ENCODE measurements at places on chromosomes 11 and 22.

- no peak for DNase-seq
Observed at GRCh38 chr11:131609337-131609736, 238.9 kb downstream of the NTM start.

DNA sequence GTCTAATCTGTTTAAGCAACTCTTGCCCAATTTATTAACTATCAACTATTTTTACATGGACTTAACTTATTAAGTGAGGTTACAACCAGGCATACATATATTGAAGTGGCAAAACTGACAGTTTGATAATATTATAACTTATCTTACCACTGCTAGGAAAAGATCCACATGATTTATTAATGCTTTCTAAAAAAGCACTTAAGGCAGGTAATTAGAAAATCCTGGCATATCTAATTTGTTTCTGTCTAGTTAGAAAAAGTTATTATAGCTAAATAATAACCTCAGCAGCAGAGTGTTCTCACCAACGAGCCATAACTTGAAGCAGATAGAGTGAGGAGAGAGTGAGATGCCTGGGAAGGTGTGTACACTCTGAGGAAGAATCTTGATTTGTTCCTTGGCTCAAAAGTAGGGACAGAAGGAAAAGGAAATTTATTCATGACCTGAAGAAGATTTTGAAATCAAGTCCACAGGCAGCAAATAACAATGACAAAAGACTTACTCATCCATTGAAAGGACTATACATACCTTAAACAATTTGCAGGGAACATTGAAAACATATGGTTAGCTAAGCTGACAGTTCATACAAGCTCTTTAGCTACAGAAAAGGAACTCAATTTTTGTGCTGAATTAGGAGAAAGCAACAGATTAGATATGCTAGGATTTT, 7.1 kb upstream of the MUC15 start:
- DNase-seq, result no peak

DNA sequence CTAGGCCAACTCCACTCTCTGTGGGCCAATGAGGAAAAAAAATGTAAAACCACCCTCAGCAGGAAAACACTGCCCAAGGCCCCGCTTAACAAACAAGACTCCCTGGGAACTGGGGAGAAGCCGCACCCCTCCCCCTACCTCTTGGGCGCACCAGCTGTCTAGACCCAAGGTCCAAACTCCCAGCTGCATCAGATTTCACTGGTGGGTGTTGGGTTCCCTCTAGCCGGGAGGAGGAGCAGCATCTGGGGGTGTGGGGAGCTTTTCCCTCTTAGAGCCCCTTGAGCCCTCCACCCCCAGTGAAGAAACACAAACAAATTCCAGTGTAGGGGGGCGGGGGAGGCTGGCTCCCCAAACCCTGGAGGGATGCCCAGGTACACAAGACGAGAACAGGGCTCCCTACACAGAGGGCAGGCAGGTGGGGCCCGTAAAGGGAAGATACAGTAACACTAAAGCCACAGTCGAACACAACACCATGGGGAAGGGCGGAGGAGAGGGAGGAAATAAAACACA, 64.9 kb downstream of the NECTIN1 start:
- peak; percentile 65 for DNase-seq

GRCh38 chr22:17586831-17587440, 23.6 kb downstream of the SLC25A18 start:
- no peak for DNase-seq

DNA sequence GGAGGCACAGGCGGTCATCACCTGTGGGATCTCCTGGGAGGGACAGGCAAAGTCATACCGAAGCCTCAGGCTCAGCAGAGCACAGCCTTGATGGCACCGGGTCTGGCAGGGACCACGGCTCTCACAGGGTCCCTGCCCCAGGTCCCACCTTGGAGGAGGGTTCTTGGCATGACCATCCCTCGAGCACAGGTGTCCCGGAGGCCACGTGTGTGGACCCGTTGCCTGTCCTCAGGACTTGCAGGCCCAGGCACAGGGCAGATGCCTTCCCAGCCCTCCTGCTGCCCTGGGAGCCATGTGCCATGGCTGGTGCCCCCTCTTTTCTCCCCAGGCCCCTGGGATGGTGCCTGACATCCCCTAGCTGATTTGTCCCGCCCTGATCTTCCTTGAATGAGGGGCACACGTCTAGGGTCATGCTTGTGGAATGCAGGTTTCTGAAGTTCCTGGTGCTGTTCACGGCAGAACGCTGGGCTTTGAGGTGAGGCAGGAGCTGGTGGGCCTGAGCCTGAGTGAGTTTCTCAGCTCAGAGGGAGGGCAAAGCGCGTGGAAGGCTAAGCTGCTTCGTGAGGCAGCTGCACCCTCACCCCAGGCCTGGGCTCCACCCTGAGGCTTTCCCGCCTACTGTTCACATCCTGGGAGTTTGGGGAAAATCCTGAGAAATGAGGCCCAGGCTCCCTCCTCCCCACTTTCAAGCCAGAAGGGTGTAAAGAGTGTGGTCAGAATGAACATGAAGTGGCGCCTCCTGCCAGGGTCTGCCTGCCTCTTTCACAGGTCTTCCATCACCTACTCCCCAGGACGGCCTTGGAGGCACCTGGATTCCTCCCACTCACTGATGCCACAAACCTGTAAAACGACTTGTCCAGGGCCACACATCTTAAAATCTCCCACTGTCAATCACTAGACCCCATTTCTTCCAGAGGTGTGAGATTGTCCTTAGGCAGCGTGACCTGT, 325.8 kb upstream of the B3GAT1 start:
- no peak for DNase-seq

GRCh38 chr22:20268279-20269012, at the start of gene RTN4R:
Gene RTN4R (minus strand): TSS chr22:20268318. CDS start chr22:20268092, 226 bp downstream.
- DNase-seq, result peak; percentile 86

GRCh38 chr11:24161587-24161986, 335.3 kb upstream of the LUZP2 start:
- DNase-seq, result no peak
